ENCODE measurements at places on chromosomes 2 and 18.
A peak's percentile ranks its signal among the peaks of the same experiment; 100 is the strongest.

- no peak for DNase-seq
These were observed 14.5 kb upstream of the FN1 start for GRCh38 chr2:215450188-215451011.

DNA sequence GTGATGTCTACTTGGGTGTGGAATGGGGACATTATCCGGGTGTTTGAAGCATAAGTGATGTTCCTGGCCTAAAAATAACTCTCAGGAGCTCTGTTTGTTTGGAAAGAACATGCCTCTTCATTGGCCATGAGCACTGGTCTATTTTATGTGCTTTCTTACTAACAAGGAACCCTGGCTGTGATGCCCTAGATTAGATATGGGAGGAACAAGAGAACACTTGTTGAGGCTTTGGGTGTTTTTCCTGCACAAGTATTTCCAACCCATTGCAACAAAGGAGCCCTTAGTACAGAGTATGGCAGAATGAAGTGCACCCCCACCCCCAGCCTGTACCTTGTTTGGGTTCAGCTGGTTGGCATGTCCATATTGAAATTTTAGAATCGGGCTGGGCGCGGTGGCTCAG lies 95.9 kb downstream of the SLC4A3 start:
- no peak for DNase-seq

DNA sequence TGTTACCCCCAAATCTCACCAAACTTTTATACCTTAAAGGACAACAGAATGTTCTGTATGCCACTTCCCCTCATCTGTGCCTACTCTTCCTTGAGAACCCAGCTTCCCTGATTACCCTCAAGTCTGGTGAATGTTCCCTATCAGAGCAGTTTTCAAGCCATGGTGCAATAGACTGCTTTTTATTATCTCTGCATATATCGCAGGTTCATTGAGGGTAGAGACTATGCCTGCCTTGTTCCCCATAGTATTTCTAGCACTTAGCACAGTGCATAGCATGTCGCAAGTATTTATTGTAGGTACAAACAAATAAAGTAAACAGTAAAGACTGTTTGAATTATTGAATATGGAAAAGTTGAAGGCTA lies 146.6 kb downstream of the HAUS1 start:
- DNase-seq = no peak

- peak; percentile 51 for DNase-seq
These were observed 124.7 kb downstream of the CABLES1 start for GRCh38 chr18:23259701-23260681.

GRCh38 chr2:144468823-144469595 lies 50.9 kb downstream of the ZEB2 start:
- DNase-seq = no peak

DNA sequence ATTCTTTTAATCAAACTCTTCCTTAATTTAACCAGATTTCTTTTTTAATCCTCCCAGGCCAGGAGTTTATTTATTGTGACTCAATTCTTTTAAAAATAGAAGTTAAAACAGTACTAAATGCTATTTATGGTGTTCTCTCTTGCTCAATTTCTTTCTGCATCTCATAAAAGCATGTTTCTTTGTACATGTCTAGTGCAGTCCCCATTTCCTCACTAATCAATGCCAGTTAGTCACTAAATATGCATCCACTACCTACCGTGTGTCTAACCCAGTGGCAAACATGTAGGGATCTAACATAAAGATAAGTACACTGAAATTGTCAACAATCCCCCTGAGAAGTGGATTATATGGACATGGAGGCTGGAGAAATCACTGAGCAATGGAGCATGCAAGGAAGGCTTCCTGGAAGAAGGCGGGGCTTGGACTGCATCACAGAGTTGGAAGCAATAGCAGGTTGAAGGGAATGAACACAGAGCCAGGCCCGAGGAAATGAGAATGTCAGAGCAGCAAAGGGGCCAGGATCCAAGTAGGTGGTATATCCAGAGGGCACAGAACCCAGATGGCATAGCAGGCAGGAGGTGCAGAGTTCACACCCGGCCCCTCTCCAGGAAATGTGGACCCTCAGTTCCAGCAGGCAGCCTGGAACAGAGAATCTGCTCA lies 105.3 kb upstream of the FOSL2 start:
- no peak for DNase-seq
